Stimulated activated CD4-positive, alpha-beta T cell treated with anti-CD3 and anti-CD28 coated beads, Interleukin-1b, Interleukin-23, amount 100 ng/mL, for 1 hour (primary cell): ENCODE measurements at places on chromosomes 6 and 20.

DNA sequence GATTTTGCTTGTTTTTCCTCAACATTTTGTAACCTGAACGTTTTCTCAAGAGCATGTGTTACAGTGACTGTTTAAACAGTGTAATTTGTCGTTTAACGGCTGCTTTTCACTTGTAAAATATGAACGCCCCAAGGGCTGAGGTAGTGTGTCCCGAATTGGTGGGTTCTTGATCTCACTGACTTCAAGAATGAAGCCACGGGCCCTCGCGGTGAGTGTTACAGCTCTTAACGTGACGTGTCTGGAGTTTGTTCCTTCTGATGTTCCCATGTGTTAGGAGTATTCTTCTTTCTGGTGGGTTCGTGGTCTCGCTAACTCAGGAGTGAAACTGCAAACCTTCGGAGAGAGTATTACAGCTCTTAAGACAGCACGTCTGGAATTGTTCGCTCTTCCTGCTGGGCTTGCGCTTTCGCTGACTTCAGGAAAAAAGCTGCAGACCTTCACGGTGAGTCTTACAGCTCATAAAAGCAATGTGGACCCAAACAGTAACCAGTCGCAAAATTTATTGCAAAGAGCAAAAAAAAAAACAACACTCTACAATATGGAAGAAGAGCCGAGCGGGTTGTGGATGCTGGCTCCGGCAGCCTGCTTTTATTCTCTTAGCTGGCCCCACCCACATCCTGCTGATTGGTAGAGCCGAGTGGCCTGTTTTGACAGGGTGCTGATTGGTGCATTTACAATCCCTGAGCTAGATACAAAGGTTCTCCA, 25.1 kb upstream of the TRIM27 start:
- no peak for DNase-seq

DNA sequence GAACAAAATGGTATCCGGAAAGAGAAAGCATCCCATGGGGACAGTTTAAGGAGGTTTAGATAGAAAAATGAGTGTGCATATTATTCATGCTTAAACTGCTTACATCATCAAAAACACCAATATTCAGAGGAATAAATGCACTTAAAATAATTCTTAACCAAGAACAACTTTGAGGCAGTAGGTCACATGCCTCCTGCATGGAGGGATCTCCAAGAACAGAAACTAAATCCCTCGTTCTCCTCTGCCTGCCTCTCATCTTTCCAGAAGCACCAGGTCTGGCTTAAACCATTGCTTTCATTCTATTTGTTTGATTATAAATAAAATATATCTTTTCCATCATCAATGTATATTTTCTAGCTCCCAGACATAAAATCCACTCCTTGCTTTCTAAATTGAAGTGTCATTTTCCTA, 103.5 kb upstream of the QKI start:
- DNase-seq: no peak

DNA sequence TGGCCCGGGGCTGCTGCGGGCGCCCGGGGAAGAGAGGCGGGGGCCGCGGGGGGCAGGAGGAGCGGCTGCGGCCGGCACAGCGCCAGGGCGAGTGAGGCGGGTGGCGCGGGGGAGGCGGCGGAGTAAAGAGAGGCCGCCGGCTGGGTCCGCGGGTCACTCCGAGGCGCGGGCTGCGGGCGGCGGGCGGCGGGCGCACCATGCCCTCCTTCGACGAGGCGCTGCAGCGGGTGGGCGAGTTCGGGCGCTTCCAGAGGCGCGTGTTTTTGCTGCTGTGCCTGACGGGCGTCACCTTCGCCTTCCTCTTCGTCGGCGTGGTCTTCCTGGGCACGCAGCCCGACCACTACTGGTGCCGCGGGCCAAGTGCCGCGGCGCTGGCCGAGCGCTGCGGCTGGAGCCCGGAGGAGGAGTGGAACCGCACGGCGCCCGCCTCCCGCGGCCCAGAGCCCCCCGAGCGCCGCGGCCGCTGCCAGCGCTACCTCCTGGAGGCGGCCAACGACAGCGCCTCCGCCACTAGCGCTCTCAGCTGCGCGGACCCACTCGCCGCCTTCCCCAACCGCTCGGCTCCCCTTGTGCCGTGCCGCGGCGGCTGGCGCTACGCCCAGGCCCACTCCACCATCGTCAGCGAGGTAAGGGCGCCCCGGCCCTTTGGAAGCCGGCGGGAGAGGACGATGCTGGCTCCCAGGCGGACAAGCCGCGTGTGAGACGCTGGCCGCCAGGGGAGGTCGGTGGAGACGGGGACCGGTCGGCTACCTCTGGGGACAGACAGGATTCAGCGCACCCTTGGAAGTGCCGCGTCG, at the start of gene SLC22A3:
TSS of gene SLC22A3 (plus strand) at position 156 of the 797 bp plus-strand sequence. CDS start at position 198, 42 bp downstream.
- no peak for DNase-seq

- no peak for DNase-seq
These were observed 119.1 kb downstream of the GMDS start for GRCh38 chr6:2126351-2126750.

GRCh38 chr6:166624275-166624674, 2.8 kb downstream of the RPS6KA2 start:
- no peak for DNase-seq

DNA sequence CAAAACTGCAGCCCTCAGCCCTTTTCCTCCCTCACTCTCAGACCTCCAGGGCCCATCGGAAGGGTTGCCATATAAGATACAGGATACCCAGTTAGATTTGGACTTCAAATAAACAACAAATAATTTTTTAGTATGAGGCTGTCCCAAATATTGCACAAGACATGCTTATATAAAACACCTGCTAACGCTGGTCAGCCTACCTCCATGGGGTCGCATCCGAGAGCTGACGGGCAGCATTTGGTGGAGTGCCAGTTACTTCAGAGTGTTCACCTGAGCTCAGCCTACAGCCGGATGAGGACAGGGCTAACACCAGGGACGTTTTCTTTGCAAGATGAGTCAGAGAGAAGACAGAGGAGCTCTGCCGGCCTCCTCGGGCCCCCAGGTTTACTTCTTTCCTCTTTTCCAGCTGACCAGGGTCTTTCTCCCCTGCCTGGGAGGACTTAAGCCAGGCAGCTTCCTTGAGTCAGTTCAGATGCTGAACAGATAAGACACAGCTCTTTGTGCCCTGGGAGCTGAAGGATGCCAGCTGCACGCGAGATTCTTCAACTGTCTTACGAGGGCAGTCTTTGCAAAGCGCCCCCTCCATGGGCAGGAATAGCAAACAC, 141.2 kb upstream of the KCNG1 start:
- DNase-seq: no peak

- no peak for DNase-seq
These were observed 21.2 kb upstream of the SNRPB2 start for GRCh38 chr20:16708602-16709001.

DNA sequence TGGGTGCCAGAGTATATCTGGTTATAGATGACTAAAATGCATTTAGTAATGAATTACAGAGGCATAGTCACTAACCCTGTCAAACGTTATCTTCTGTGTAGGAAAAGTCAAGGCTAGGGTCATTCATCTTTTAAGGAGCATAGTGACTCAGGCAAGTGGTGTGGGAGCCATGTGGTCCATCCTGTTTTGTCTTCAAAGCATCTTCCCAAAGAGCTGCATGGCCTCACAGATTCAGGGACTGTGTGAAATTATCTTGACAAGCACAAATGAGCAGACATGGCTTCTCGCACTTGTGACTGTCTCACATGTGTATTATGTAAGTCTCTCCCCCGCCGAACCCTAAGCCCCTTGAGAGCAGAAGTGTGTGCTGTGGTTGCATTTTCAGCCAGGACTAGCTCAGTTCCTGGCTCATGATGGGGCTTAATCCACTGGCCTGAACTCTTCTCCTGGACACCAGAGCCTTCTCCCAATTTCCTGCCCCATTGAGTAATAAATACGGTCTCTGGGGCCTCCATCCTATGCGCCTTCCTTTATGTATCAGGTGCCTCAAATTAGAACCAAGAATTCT, 769.1 kb downstream of the QKI start:
- no peak for DNase-seq

DNA sequence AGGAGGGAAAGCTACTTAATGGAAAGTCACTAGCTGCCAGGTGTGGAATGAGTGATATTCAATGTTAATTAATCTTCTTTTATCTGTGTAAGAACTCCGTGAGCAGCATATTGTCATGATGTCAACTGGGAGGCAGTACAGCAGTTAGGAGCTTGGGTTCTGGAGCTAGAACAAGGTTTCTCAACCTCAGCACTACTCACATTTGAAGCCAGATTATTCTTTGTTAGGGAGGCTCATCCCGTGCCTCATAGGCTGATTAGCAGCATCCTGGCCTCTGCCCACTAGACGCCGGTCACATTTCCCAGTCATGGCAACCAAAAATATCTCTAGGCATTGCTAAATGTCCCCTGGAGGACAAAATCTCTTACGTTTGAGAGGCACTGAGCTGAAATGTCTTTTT, 41.2 kb downstream of the BCAS1 start:
- DNase-seq: no peak
